ENCODE measurements at places on chromosomes 3 and 15. TPM values are rescaled to one million over a fixed set of nuclear protein-coding genes. Genes with fewer than 3 reads are reported as not detected.

DNA sequence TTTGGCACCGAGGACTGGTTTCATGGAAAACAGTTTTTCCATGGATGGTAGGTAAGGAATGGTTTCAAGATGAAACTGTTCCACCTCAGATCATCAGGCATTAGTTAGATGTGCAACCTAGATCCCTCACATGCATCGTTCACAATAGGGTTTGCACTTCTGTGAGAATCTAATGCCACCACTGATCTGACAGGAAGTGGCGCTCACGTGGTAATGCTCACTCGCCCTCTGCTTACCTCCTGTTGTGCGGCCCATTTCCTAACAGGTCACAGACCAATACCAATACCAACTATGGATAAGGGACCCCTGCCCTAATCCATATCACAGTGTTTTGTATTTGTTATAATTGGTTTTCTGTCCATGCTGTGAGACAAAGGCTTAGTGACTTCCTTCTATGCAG is 58.9 kb downstream of the SLMAP start:
- DNase-seq: no peak

- DNase-seq: no peak
Observed at GRCh38 chr15:40054605-40054854, 15.5 kb upstream of the SRP14 start.

ATP10A gene
- polyA plus RNA-seq: 2.9 TPM

GRCh38 chr3:44338828-44339127 is 212 bp downstream of the TCAIM start:
- DNase-seq: no peak

GRCh38 chr3:188396900-188397299 is 242.9 kb downstream of the LPP start:
- DNase-seq: no peak

All from right renal cortex interstitium (tissue), 3 donors.